ENCODE measurements at places on chromosomes 4 and X. TPM values are rescaled to one million over a fixed set of nuclear protein-coding genes. Genes with fewer than 3 reads are reported as not detected.

GRCh38 chr4:77576351-77576750, 29.3 kb upstream of the CXCL13 start:
- no peak for DNase-seq

- DNase-seq = no peak
Measured at GRCh38 chr4:41652971-41653370, 95.6 kb downstream of the PHOX2B start.

DNA sequence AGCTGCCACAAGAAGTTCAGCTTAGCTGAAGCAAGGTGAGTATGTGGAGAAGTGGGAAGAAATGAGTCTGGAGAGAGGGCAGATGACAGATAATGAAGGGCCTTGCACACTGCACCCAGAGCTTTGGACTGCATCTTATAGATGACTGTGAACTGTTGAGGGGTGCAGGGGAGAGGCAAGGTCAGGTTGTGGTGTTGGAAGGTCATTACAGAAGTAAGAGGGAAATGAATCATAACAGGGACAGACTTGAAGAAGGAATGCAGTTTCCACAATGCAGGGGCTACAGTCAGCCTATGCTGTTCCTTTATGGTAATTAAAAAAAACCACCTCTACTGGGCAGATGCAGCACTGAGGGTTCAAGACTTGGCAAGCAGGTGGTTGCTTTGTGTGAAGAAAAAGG, 4.8 kb upstream of the IGFBP7 start:
- no peak for DNase-seq

DNA sequence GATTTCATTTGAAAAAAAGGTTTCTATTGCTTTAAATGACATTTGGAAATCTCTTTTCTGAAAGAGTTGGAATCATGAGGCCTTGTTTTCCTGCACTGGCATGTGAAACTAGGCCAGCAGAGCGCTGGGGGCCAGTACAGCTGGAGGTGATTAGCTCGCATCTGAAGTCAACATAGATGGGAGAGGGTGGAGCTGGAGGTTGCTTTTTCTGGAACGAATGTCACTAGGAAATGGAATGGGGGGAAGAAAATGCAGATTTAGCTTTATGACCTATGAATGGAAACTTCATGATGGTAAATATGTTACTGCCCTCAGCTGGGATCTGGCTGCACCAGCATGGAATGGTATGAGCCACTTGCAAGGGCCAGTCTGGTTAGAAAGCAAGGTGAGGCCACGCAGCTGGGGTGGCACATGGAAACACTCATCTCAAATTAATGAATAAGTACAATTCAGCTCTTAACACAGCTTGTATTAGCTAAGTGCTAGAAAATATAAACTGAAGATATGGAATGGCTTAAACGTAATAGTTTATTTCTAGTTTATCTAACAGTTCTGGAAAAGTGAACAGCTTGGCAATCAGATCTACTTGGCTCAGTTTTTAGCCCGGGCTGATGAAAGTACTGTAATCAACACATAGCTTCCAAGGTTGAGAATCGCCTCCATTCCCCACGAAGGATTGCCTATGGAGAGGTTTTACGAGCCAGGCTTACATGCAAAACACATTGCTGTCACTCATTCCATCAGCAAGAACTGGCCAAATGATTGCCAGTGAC, 32.5 kb downstream of the SLC10A6 start:
- peak; percentile 56 for DNase-seq

DNA sequence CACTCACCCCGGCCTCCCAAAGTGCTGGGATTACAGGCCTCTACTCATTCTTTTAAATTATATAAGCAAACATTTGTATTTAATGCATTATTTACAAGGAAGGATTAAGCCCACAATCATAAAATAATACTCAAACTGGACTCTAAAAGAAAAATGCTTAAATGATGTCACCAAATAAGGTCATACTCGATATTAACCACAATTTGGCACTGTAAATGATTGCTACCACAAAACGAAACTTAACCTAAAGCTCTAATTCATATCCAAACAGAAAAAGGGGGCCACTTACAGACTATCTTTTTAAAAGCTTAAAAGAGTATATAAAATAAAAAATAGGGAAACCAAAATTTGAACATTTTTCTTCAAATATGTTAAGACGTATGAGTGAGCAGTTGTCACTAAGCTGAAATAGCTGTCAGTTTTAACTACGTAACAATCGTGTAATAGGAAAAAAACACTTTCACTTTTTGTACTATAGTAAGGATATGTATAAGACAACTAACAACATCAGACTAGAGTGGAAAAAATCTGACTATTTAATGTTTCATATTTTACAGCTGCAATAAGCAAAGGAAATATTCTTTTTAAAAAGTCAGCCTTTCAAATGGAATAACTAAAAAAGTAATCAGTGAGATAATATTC, 108.2 kb upstream of the GPR34 start:
- DNase-seq = no peak

- DNase-seq = no peak
Measured at GRCh38 chrX:151698485-151698884, 3.2 kb downstream of the PRRG3 start.

DNA sequence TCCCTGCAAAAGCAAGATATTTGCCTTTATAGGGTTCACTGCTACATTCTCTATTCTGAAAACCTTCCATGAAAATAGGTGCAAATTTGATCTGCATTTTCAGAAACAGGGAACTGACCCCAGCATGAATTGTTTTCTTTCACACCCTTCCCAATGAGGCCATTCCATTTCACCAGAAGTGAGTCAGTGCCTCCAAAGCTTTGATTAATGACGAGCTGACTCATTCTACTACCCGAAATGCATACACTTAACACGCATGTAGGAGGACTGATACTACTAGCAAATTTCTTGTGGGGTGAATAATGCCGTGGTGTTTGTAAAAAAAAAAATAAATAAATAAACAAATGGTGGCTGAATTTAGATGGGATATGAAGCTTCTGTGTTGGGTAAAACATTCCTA, 146.9 kb upstream of the FGF13 start:
- no peak for DNase-seq

- DNase-seq = no peak
Measured at GRCh38 chr4:151668689-151669402, 92.0 kb downstream of the GATB start.

- peak; percentile 44 for DNase-seq
Measured at GRCh38 chrX:119622356-119623232, 16.4 kb upstream of the NKRF start.

The AIMP1 gene
- total RNA-seq = 37.9 TPM

The APBB2 gene
- total RNA-seq = 22.5 TPM

The SAGE1 gene
- not detected for total RNA-seq

The NOX1 gene
- not detected for total RNA-seq

All from Right ventricle myocardium superior (tissue), 1 donor.